SK-N-SH (cell line): ENCODE measurements at places on chromosomes 3 and 15. TPM values are rescaled to one million over a fixed set of nuclear protein-coding genes. Genes with fewer than 3 reads are reported as not detected.

Gene IL20RB
- 0.58 and 0.78 TPM in 2 replicates for polyA plus RNA-seq

Gene C3orf70
- under 0.01 TPM in 1 of 2 replicates, not detected in the other for polyA plus RNA-seq

DNA sequence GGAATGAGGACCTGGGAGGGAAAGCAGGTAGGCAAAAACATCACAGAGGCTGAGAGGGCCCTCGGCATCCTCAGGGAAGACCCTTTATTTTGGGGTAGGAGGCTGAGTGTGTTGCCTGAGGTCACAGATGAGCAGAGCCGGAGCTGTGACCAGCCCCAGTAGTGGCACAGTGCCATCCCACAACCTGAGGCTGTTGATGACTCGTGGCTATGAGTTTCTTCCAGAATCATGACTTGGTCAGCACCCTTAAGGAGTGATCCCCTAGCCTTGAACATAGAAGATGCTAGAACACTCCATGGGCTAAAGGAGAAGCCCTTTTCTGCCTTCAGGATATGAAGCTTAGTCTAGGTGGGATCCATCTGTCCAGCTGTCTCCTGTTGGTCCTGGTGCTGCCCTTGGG, 19.5 kb upstream of the CXCR6 start:
- H3K4me1 ChIP-seq: no peaks in the 10 kb centered on the region
- H3K27me3 ChIP-seq: no peaks in the 10 kb centered on the region
- no peak overlapping the region for H3K4me3 ChIP-seq
- DNase-seq: no peak
- no peak overlapping the region for H3K27ac ChIP-seq

DNA sequence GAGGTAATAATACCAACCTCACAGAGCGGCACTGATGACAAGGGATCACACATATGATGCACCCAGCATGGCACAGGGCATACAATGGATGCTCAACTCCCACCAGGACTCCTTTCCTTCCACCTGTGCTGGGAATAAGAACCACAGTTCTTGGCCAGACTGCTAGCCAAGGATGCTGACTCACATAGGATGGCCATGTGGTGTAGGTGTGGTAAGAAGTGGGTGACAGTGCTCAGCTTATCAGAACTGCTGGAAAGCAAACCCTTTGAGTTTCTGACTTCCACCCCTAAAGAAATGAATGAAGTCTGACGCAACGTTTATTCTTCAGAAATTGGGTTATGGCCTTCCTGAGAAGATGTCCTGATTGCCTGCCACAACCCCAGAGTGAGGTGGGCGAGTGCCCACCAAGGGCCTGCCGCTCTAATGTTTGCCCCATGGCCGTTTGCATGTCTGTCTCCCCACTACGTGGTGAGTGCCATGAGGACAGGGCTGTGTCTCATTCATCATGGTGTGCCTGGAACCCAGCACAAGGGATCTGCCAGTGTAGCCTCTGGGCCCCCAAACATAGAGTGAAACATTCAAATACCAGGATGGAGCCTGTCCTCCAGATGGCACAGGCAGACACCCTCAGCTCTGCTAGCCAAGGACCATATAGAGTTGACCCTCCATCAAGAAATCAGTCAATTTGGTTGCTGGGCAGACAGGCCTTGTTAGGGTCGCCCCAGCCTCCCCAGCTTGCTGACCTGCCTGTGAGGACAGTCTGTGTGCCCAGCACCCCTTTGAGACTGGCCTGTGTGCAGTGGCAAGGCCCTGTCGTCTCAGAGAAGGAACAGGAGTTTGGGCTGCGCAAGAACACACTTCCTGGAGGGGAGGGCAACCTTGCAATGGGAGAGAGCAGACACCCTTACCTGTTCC, 57.6 kb upstream of the SLCO2A1 start:
- H3K4me1 ChIP-seq: no peaks in the 10 kb centered on the region; the same call in 1 of the 2 replicates
- H3K27ac ChIP-seq: no peak overlapping the region
- no peak for DNase-seq
- H3K27me3 ChIP-seq: no peaks in the 10 kb centered on the region

DNA sequence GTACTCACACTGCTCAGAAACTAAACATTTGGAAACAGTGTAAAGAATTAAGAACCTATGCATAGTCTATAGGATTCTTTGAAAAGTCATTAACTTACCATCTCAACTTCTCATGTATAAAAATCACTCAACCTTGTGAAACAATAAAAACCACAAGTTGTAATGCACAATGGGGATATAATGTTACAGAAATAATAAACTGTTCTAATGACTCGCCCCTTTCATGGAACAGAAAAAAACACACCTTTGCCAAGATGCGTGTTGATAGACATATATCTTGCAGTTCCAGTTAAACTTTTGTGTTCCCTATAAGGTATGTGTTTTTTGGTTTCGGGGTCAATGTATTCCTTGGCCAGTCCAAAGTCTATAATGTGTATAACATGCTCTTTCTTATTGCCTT, 50.8 kb upstream of the PPIB start:
- H3K36me3 ChIP-seq: peaks cover 22% of the 10 kb centered on the region
- H3K4me3 ChIP-seq: no peak overlapping the region
- H3K4me1 ChIP-seq: peaks cover 8% of the 10 kb centered on the region; the same call in 1 of the 2 replicates
- DNase-seq: no peak

DNA sequence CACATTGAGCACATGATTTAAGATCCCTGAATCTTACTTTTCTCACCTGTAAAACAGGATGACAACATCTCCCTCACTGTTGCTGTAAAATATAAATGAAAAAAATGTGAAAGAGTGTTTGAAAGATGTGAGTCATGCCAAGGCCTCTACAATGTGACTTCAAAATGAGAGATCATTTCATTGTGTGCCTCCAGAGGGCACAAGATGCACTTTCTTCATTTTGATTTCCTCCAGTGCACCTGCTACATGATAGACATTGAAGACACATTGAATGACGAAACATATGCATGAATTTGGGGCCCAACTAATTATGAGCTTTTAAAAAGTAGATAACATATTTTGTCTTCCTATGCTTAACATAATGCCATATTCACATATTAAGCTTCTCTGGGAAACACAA, 170.3 kb downstream of the MOBP start:
- H3K27me3 ChIP-seq: no peaks in the 10 kb centered on the region
- no peak for DNase-seq

DNA sequence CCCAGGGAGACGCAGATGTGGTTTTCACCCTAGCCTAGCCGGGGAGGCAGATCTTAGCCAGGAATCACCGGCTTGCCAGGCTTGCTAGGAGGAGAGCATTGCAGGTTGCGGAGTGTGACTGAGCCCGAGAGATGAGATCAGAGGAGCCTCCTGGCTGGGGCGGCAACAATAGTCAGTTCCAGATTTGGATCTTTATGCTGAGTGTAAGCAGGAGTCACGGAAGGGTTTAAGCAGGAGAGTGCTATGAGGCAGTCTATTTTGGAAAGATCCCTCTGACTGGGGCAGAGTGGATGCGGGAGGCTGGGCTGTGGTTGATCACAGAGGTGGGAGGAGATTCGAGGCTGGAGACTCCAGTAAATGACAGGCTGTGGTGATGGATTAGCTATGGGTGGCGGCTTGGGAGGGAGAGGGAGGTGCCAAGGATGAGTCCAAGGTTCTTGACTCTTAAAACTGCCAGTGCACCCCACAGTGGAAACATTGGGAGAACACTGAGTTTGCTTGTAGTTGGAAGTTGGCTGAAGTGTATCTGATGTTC, 10.4 kb upstream of the BAHD1 start:
- no peaks in the 10 kb centered on the region for H3K4me1 ChIP-seq
- no peak overlapping the region for H3K4me3 ChIP-seq
- H3K27me3 ChIP-seq: no peaks in the 10 kb centered on the region; the same call in 1 of the 2 replicates
- no peak overlapping the region for H3K27ac ChIP-seq
- no peaks in the 10 kb centered on the region for H3K36me3 ChIP-seq
- no peak for DNase-seq

DNA sequence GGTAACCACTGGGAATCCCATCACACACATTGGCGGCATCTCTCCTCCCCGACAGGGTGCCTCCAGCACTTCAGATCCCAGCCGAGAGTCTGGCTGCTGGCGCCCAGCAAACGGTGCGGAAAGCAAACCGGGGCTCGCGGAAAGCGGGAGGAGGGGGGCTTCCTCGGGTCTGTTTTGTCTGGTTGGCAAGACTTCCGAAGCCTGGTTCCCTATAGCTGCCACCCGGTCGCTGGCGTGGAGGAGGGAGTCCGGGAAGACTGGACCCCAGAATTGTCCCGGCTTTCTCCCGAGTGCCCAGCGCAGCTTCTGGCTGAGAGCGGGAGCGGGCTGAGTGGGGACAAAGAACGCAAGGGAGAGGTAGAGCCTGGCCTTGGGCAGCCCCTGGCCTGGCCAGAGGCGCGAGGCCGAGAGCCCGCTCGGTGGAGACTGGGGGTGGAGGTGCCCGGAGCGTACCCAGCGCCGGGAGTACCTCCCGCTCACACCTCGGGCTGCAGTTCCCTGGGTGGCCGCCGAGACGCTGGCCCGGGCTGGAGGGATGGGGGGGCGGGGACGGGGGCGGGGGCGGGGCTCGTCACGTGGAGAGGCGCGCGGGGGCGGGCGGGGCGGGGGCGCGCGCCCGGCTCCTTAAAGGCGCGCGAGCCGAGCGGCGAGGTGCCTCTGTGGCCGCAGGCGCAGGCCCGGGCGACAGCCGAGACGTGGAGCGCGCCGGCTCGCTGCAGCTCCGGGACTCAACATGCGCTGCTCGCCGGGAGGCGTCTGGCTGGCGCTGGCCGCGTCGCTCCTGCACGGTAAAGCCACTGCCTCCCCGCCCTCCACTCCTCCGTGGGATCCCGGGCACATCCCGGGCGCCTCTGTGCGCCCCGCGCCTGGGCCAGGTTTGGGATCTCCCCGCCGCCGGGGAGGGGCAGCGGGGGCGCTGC, at the start of gene CHRNA7:
CHRNA7 (plus strand) TSS at position 654 of the 920 bp plus-strand sequence; CDS start at position 734, 80 bp downstream.
- H3K27ac ChIP-seq: peak within 1 kb of the TSS; percentile 92
- DNase-seq: peak; percentile 94
- H3K36me3 ChIP-seq: no peaks in the 10 kb centered on the region
- peaks cover 34% of the 10 kb centered on the region for H3K4me1 ChIP-seq

DNA sequence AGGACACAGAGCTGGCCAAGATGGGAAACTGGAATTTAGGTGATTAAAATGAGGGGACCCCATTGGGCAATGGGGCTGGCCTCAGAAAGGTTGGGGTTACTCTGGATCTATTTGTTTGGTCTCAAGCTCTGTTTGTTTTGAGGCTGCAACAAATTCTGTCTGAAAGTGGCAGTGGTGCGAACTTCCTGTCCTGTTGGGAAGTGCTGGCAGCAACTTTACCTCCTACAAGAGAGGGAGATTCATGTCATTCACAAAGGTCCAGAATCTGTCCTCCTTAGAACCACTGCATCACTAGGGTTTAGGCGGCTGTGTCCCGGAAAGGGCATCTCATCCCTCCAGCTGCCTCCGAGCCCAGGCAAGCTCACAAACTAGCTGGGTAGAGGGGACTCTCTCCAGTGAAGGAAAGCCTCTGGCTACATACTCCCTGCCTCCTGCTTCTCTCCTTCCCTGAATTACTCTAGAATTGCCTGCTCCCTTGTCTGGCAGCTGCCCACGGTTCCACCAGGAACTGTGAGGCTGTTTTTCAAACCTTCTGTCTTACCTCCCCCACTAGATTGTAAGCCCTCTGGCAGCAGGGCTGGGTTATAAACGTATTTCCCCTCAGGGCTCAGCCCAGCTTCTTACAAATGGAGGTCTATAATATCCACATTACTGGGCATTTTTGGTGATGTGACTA, 23.6 kb downstream of the MEGF11 start:
- no peaks in the 10 kb centered on the region for H3K4me1 ChIP-seq
- H3K27me3 ChIP-seq: no peaks in the 10 kb centered on the region
- DNase-seq: no peak
- no peak overlapping the region for H3K4me3 ChIP-seq
